ENCODE measurements at places on chromosomes 6 and 20.
A peak's percentile ranks its signal among the peaks of the same experiment; 100 is the strongest.

- H3K4me1 ChIP-seq, result no peaks in the 10 kb centered on the region
- H3K27ac ChIP-seq, result no peak overlapping the region
- peaks cover 5% of the 10 kb centered on the region for H3K27me3 ChIP-seq
- DNase-seq, result no peak
- no peaks in the 10 kb centered on the region for H3K36me3 ChIP-seq
- H3K4me3 ChIP-seq, result no peak overlapping the region
Observed at GRCh38 chr6:38871741-38872568, 156.8 kb downstream of the DNAH8 start.

DNA sequence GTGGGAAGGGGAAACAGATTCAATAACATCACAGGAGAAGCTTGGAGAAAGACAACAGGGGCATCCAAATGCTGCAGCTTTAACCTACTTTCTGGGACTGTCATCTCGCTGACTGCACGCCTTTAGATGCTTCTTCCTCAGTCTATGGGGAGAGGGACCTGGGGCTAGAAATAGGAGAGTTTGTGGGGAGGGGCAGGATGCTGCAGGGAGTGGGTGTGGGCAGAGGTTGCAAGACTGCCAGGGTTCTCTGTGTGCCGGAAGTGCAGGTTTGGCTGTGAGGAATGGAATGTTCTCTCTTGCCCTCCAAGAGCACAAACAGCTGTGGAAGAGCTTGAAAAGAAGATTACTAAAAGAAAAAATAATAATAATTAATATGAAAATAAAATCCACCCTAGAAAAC lies 93.2 kb downstream of the FOXO3 start:
- H3K4me1 ChIP-seq, result no peaks in the 10 kb centered on the region
- H3K36me3 ChIP-seq, result no peaks in the 10 kb centered on the region
- no peaks in the 10 kb centered on the region for H3K27me3 ChIP-seq
- DNase-seq, result peak; percentile 85
- H3K4me3 ChIP-seq, result no peak overlapping the region
- H3K27ac ChIP-seq, result peak overlapping the region; percentile 82

DNA sequence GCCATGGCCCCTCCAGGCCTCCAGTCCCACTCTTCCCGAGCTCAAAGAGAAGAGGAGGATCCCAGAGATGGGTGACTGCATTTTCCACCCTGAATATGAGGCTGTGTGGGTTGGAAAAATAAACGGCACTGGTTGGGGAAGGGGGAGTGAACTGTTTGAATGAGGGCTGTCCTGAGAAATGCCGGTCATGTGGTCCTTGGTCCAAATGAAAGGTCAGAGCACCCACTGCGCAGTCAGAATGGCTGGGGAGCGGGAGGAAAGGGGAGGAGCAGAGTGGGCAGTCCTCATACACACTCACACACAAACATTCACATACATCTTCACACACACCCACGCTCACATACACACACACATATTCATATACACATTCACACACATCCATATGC lies 83.1 kb downstream of the MRPL14 start:
- peaks cover 74% of the 10 kb centered on the region for H3K4me1 ChIP-seq
- no peak for DNase-seq
- no peak overlapping the region for H3K4me3 ChIP-seq
- no peaks in the 10 kb centered on the region for H3K36me3 ChIP-seq
- peak overlapping the region; percentile 85 for H3K27ac ChIP-seq

- H3K4me3 ChIP-seq, result no peak overlapping the region
- H3K27me3 ChIP-seq, result no peaks in the 10 kb centered on the region
- H3K4me1 ChIP-seq, result no peaks in the 10 kb centered on the region
- no peak overlapping the region for H3K27ac ChIP-seq
Observed at GRCh38 chr6:449057-449430, 57.5 kb downstream of the IRF4 start.
